Stimulated activated CD8-positive, alpha-beta memory T cell treated with anti-CD3 and anti-CD28 coated beads, Interleukin-2, amount 100 ng/mL, for 1 hour (primary cell): ENCODE measurements at places on chromosomes 7 and 10.

DNA sequence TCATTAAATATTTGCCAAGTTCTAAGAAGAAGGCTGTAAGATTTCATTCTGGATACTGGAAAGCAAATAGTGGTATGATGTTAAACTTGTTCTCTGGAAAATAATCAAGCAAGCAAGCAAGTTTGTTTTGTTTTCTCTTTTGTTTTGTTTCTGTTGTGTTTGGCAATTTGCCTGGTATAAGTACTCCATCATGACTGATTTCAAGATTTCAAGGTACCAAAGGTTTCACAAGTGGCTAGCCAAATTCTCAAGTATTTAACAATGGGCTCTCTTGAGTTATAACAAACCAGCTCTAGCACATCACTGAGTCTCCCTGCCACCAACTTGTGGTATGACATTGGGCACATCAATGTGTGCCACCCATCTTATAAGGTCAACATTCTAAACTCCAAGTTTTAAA lies 151.7 kb upstream of the IGFBP3 start:
- no peak for DNase-seq

- no peak for DNase-seq
Observed at GRCh38 chr7:101537205-101537604, 91.9 kb downstream of the MYL10 start.

DNA sequence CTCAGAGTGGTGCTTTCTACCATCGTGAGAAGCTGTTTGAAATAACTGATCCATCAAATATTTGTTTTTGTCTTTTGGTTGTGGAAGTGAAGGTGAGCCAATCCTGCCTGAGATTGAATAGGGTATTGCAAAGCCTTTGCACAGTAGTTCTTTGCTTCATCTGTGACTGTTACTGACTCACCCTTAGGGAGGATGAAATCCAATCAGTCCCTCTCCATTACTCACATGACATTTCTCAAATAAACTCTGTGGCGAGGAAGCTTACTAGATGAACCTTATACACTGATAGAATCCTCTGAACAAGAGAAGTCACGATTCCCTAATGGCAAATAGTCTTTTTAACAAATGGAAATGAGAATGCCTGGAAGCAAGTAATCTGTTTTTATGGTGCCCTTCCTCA lies 31.9 kb downstream of the HEPACAM2 start:
- DNase-seq: no peak

DNA sequence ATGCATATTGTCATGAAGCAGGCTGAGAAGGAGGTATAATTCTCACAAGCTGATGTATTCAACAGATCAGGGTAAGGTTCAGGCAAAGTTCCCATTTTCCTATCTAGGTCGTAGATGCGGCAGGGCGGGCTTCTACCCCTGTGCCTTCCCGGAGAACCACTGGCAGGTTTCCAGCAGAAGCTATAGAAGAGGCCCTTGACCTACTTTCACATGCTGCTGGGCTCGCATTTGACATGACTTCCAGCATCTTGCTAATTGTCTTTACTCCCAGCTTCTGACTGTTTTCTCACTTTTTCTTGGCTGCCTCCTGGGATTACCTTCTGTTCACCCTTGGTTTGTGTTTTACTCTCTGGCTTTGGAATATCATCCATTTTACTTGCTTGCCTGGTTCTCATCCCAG lies 32.6 kb upstream of the ORC5 start:
- DNase-seq: no peak

DNA sequence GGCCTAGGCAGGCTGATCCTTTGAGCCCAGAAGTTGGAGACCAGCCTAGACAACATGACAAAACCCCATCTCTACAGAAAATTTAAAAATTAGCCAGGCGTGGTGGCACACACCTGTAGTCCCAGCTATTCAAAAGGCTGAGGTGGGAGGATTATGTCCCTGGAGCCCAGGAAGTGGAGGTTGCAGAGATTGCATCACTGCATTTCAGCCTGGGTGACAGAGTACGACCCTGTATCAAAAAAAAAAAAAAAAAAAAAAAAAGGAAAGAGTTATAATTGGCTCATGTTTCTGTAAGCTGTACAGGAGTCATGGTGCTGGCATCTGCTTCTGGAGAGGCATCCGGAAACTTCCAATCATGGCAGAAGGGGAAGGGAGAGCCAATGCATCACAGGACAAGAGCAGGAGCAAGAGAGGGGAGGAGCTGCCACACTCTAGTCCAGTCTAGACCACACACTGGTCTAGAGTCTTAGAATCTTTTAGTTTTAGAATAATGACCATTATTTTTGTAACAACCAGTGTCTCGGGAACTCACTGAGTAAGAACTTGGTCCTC lies 16.8 kb downstream of the DOCK1 start:
- no peak for DNase-seq

DNA sequence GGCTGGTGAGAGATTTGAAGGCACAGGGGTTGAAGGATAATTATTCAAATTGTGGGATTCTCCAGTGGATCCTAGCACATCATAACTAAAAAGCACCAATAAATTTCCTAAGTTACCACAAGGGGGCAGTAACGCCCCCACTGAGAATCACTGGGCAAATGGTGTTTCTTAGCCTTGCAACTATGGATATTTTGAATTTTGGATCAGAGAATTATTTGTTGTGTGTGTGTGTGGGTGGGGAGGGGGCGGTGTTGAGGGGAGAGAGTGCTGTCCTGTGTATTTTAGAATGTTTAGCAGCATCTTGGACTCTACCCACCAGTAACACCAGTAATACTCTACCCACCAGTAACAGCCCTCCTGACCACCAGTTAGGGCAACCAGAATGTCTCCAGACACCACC lies 63.3 kb upstream of the PRKG1 start:
- no peak for DNase-seq

DNA sequence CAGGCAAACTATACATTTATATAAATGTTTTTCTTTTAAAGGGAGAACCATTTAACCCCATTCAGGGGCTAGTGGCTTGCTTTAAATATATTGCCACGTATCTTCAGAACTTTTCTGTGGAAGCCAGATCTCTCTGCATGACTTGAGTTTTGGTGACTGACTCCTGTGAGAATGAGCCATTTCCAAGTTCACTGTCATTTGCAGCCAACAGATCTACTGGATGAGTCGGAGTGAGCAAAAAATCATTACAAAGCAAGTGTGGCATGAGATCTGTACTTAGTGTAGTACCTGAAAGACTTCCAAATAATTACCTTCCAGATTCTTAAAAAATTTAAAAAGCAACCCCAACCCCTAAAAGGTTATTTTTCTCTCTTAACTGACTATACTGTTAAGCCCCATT lies 45.6 kb downstream of the PDSS1 start:
- DNase-seq: no peak

DNA sequence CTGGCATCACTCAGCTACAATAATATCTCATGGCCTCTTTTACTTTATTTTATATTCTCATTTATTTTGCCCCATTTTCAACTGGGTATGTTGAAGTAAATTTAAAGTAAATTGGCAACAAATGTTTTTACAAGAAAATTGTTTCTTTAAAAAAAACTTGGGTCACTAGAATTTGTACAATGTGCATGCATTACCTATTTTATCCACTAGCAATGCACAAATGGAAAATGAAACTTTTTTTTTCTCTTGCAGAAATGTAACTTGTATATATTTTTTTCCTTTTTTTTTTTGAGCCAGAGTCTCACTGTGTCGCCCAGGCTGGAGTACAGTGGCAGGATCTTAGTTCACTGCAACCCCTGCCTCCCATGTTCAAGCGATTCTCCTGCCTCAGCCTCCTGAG lies 10.3 kb upstream of the H2AZ2 start:
- no peak for DNase-seq

DNA sequence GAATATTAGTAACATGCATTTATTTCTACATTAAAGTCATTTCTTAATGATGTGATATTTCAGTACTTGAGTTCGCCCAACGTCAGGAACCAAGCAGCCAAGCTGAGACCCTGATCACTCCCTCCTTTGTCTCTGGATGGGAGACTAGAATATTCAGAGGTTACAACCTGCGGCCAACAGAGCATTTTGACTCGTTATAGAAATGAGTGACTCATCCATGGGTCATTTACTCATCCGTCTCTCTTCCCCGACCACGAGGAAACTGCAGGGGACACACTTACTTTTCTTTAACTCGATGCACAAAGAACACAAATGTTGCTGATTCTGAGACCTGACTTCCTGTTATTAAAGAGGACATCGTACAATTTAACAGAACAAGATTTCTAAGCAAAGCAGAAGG lies 343.3 kb downstream of the FRMD4A start:
- DNase-seq: no peak

- DNase-seq: no peak
Observed at GRCh38 chr7:148185041-148185440, 405.5 kb upstream of the C7orf33 start.

GRCh38 chr7:5349005-5349380 lies 66.2 kb downstream of the SLC29A4 start:
- DNase-seq: no peak

DNA sequence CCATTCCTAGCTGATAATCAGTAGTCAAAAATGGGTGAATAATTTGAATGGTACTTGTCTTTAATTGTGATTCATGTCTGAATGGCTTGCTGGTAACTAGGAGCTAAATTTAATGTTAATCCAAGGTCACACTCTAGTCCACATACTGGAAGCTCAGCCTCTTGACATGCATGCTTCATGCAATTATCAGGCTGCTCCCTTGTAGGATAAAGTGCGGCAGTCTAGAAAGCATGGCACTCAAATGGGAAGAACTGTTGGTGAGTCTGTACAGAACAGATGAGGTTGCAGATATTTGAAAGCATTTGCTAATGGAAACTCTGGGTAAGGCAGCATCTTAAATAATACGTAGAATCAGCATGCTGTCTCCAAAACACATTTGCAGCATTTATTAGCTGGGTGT lies 499.4 kb downstream of the AUTS2 start:
- no peak for DNase-seq

DNA sequence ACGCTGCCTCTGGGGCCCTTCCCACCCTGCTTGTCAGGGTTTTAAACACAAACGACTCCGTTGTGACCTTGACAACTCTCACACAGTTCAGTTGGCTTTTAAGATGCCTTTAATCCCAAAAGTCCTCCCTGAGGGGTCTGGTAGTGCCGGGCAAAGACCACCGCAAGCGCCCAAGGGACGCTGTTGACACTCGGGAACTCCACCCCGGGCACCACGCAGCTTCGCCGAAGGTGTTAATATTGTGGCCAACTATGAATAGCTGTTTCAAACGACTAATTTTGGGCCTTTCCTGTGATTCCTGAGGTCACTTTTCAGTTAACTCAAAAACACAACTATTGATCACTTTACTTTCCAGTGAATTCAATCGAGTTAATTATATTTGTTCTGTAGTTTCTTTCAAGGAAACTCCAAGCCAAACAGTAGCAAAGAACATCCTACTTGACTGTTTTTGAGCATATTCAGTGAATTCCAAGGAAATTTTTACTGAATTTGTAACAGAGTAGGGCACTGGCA lies 958 bp upstream of the ESYT2 start:
- no peak for DNase-seq

GRCh38 chr10:115956225-115957011 lies 316.6 kb downstream of the GFRA1 start:
- DNase-seq: no peak

GRCh38 chr10:86419101-86419500 lies 52.5 kb upstream of the GRID1 start:
- DNase-seq: no peak

DNA sequence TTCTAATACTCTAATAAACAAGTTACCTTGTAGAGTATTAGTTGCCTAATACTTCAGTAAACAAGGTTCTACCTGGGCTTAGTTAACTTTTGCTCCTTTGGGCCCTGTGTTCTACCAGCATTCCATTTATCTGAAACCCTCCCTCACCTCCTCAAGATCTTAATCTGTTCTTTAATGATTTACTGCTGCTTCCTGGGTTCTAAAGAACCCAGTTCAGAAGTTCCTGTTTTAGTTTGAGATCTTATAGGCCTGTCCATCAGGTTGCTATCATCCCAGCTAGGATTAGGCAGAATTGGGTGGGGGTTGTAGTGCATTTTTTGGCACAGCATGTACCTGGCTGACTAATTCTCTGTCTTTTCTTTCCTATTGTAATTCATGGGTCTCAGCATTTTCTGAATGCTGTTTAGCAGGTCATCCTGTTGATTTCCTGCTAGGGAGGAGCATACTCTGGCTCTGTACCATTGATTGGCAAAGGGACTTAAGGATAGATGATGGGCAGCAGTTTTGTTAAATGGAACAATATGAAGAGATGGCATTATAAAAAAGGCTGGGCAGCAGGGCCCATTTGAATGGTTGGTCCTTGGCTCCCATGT lies 53.7 kb upstream of the TMEM248 start:
- no peak for DNase-seq

- DNase-seq: no peak
Observed at GRCh38 chr7:131931370-131931769, 374.9 kb upstream of the PODXL start.

GRCh38 chr7:105617280-105618015 lies 36.2 kb upstream of the EFCAB10 start:
- no peak for DNase-seq

- DNase-seq: no peak
Observed at GRCh38 chr7:81333004-81333403, 414.2 kb upstream of the SEMA3C start.

- no peak for DNase-seq
Observed at GRCh38 chr7:117211614-117212013, 111.2 kb downstream of the WNT2 start.

DNA sequence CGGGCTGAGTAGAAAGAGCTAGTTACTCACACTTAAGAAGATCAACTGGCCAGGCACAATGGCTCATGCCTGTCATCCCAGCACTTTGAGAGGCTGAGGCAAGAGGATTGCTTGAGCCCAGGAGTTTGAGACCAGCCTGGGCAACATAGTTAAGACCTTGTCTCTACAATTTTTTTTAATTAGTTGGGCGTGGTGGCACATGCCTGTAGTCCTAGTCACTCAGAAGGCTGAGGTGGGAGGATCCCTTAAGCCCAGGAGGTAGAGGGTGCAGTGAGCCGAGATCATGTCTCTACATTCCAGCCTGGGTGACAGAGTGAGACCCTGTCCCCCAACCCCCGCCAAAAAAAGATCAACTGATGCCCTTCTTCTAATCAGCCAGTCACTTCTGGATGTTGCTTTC lies 74.6 kb upstream of the ATP6V0A4 start:
- DNase-seq: no peak

DNA sequence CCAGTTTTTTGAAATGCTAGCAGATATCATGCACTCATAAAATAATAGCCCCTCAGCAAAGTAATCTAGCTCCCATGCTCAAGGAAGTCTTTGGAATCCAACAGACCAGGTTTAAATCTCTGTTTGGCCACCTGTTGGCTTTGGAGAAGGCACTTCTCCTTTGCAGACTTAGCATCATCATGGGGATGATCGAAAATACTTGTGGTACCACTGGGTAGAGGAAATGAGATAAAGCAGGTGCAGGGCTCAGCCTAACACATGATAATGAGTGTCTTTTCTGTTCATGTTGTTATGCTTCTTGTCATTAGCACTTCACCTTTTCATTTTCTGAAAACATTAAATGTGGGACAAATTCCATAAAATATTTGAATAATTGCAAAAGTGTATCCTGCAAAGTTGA lies 67.4 kb downstream of the LRRC18 start:
- no peak for DNase-seq

- DNase-seq: no peak
Observed at GRCh38 chr7:3280946-3281656, 20.0 kb upstream of the SDK1 start.

GRCh38 chr10:78390051-78390450 lies 356.4 kb downstream of the RPS24 start:
- DNase-seq: no peak
